NCI-H526 treated with DMSO at 0.1 percent for 48 hours (cell line): ENCODE measurements at places on chromosomes 5 and 9.

DNA sequence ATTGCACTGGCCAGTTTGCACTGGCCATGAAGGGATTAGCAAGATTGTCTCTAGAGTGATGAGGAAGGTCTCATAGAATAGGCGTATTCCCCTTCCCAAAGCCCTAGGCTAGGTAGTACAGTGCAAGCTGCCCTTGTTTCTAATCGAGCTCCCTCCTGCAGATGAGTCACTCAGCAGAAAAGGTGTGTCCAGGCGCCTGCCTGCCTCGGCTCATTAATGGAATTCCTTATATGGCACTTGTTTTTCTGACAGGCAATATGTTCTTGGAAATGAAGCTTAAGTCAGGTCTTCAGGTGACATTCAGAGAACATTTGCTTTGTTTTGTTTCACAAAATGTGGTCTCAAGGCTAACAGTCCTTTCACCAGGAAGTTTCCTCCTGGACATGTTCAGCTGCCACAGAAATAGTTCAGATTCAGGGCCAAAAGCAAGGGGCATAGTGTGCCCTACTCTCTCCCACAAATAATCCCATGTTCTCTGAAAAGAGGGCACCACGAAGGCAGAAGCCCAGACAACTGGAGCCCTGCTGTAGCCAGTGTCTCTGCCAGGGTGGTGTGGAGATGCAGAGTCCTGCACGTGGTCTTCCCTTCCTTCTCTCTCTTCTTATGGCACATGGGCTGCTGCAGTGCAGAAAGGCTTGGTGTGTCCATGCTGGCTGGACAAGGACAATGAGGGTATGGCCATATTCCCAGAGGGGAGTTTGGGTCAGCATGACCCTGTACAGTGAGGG, 281.1 kb upstream of the MAP3K1 start:
- DNase-seq: no peak

GRCh38 chr5:172868924-172869591, 35.0 kb downstream of the ERGIC1 start:
- no peak for DNase-seq

GRCh38 chr5:75526070-75526469, 14.4 kb downstream of the POLK start:
- DNase-seq: no peak

- no peak for DNase-seq
Observed at GRCh38 chr9:107894572-107895261, 405.1 kb upstream of the KLF4 start.

DNA sequence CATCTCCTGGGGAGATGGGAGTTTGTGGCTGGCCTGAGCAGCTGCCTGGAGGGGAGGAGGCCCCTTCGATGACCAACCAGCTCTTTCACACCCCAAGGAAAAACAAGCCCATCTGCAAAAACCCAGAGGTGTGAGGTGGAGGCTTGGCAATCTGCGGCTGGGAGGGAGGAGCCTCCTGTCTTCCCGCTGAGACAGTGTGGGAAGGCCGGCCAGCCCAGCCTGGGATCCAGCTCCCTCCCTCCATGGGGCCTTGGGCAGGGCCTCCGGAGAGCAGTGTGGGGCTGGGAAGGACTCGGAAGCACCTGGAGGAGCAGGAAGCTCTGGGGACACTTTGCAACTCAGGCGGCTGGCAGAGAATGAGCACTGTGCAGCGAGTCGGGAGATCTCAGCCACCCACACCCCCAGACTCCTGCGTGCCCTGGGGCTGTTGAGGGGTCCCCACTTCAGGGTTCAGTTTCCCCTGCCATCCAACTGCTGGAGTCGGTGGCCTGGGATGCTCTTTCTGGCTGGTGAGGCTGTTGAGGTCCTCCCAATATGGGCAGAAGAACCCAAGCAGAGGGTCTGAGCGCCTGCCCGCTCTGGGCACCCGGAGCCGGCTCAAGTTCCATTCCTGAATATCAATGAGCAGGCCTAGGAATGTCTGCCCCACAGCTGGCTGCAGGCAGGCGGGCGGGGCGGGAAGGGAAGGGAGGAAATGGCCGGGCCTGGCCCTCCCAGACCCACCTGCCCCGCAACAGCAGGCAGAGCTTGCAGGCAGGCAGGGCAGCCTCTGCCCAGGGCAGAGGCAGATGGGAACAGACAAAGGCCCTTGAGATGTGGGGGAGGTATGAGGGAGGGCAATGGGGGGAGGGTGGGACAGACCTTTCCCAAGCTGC, 101.1 kb downstream of the FGF18 start:
- DNase-seq: no peak

DNA sequence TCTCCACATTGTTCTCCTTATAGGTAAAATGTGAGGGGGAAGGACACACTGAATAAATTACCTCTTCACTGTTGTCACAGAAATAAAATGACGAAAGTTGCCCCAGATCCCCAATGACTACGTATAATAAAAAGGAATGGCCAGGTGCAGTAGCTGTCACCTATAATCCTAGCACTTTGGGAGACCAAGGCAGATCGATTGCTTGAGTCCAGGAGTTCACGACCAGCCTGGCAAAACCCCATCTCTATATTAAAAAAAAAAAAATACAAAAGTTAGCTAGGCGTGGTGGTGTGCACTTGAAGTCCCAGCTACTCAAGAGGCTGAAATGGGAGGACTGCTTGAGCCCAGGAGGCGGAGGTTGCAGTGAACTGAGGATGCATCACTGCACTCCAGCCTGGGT, 82.2 kb upstream of the APC start:
- DNase-seq: no peak

DNA sequence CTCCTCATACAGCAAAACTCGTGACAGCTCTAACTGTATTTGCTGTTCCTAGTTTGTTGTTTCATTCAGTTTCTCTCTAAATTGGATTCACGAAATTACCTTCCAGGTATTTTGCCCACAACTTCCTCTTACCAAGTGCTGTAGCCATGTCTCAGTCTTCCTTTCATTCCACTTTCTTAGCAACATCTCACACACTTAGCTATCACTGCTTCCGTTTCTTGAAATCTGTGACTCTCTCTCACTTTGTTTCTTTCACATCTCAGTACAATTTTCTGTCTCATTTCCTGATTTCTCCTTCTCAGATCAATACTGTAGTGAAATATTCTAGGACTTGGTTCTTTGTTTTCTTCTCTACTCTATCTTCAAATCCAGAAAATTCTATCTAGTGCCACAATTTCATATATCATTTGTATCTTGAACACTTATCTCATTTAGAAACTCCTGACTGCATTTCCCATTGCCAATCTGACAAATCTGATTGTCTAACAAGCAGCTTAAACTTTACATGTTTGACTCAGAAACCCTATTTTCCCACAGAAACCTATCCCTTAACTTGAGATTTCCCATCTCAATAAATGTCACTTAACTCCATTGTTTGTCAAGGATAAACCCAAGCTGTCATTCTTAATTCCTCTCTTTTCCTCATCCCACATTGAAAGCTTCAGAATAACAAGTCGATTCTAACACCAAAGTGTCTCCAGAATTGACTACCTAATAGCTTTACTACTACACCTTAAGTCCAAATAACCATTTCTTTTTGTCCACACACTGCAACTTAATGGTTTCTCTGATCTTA, 303.1 kb downstream of the CDH12 start:
- no peak for DNase-seq

DNA sequence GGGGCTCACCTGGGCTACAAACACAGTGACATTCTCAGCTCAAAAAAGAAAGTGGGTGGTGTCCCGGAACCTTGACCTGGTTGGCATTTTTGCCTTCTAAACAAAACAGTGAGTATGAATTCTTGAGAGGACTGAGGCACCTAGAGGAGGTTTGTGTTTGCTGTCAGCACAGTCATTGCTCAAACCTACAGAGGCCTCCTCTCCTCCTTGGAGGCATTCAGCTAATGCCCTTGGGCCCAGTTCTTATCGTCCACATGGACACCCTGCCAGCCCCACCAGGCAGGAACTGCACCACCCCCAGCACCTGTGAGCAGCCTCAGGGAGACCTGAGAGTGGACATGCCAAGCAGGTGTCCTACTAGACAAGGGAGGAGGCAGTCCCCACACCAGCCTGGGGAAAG, 156.7 kb downstream of the SYK start:
- DNase-seq: no peak

DNA sequence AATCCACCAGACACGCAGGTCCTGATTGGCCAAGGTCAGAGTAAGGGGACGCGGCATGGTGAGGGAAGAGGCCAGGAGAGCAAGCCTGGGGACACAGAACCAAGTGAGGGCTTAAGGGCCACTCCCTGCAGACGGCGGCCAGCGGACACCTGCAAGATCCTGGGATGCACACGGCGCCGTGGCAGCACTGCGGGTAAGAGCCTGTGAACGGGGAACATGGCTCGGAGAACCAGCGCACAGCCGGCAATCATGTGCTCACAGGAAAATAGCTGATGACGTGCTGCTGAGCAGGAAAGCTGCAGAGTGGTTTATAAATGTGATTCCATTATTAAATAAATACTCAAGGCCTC, 27.0 kb upstream of the NSMF start:
- DNase-seq: no peak

- no peak for DNase-seq
Observed at GRCh38 chr9:16361118-16361517, 509.4 kb downstream of the BNC2 start.

- no peak for DNase-seq
Observed at GRCh38 chr5:146877783-146878475, 628 bp downstream of the PPP2R2B start.

DNA sequence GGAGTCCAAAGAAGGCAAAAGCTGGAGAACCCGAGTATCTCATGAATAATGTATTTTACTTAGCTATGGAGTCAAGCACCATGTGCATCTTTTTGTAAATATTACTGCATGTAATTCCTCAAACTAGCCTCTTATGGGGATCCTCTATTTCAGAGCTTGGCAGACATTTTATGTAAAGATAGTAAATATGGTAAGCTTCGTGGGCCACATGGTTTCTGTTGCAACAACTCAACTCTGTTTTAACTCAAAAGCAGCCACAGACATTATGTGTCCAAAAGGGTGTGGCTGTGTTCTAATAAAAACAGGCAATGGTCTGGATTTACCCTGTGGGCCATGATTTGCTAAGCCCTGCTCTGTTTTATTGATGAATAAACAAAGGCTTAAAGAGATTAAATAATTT, 17.3 kb downstream of the DAPK1 start:
- DNase-seq: no peak

DNA sequence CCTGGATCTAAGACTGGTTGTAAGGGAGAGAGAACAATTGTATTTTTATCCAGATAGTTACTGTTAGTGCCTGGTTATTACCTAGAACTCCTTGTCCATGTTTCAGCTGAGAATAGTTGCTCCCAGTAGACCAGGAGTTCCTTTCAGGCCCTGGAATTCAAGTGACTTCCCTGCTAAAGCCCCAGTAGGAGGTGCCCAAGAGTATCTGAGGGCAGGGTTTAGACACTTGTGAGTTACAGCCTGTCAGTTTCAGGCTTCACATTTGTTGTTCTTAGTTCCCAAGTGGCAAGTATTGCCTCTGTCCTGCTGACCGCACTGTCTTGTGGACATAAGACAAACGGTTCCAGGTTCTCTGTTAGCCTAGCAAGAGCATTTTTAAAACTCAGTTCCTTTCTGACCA, 743.9 kb upstream of the SEMA6A start:
- DNase-seq: no peak

DNA sequence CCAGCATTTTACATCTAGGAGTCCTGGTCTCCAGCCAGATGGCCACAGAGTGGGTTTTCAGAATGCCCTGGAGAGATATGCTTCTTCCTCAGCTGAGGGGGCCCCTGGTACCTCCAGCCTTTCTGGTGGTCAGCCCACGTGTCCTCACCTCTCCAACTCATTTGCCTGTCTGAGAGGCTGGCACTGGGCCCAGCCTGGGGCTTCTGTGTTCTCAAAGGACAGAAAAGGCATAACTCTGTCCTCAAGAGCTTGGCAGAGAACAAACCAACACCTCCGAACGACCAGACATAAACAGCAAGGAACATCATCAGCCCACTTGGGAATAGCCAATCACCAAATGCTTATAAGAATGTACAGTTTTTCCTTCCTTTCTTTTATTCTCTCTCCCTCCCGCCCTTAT, 17.1 kb downstream of the ENG start:
- DNase-seq: no peak

DNA sequence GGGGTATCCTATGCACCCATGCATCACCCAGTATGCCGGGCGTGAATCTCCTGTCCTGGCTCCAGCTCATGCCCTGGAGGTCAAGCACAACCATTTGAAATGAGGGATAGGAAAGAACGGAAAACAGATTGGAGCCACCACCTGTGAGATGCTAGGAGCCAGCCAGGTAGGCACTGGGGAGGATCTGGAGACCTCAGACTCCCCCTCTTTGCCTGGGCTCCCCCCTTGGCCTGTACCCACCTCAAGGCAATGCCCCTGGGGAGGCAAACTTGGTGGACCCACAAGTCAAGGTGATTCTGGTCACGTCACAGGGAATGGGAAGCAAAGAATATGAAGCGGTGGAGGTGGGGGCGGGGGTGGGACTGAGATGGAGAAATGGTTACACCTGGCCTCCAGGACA, 92.6 kb downstream of the PAX5 start:
- DNase-seq: no peak

- DNase-seq: no peak
Observed at GRCh38 chr5:21391506-21391905, 1403.5 kb upstream of the CDH18 start.

GRCh38 chr5:78903861-78904260, 81.2 kb downstream of the ARSB start:
- no peak for DNase-seq

DNA sequence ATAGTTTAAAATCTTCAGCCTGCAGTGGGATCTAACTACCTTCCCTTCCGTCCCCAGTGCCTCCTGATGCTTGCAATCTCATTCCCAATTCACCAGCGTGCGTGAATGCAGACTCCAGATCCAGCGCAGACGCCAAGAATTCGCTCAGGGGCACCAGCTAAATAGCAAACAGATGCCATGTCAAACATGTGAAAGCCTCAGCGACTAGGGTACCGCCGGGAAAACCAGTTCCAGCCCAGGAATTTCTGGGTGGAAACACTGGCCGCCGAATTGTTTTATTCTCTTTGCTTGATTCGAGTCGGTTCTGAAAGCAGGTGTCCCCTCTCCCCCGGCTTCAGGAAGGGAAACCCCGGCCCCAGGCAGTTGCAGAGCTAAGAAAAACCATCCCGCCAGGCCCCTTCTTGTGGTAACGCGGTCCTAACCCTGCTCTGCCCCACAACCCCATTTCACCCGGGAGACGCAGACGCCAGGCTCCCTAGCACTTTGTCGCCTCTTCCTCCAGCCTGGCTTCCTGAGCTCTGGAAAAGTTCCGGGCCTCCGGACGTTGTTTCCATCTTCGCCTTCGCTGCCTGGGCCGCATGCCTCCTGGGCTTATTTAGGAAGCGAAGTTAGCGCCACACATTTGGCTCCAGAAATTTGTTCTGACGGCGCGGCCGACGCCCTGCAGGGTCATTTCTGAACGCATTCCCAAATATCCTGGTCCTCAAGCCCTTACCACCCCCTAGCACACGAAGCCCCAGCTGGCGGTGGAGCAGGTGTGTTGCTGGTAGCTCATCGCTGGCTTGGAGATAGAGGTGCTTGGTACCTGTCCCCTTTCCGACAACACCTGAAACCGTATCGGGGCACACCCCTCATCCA, 665 bp upstream of the LVRN start:
- no peak for DNase-seq

DNA sequence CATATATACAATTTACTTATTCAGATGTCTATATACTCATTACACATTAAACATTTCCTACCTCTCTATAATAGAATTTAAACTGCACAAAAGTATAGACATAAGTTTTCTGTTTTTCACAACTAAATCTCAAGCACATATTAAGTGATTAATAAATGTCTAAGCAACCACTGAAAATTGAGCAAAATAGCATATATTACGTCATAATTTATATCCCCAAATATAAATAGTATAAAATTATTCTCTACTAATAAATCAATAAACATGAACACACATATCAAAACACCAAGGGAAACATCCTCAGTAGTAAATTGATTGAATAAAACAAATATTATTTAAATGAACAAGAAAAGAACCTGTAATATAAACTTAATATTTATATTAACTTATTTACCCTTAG, 865.1 kb downstream of the CDH18 start:
- no peak for DNase-seq
